LHCN-M2 (cell line): ENCODE measurements at places on chromosomes 1 and 21. TPM values are rescaled to one million over a fixed set of nuclear protein-coding genes. Genes with fewer than 3 reads are reported as not detected.

ABCA4 gene
- total RNA-seq, result under 0.01 and 0.06 TPM in 2 replicates

OSCP1 gene
- 4.5 and 7.1 TPM in 2 replicates for total RNA-seq

ADGRL2 gene
- 0.57 and 1.2 TPM in 2 replicates for total RNA-seq

SPRR1B gene
- total RNA-seq, result not detected in 2 replicates

ITLN1 gene
- total RNA-seq, result not detected in 2 replicates

UMODL1 gene
- not detected in 2 replicates for total RNA-seq

TMEM82 gene
- total RNA-seq, result 0.11 TPM in 1 of 2 replicates, not detected in the other

PDPN gene
- 0.86 TPM in 1 of 2 replicates, not detected in the other for total RNA-seq

VHLL gene
- not detected in 2 replicates for total RNA-seq

CITED4 gene
- 1.8 and 2.1 TPM in 2 replicates for total RNA-seq

WNT2B gene
- total RNA-seq, result 0.23 and 0.38 TPM in 2 replicates

COL24A1 gene
- total RNA-seq, result 0.26 and 0.34 TPM in 2 replicates

RAB3B gene
- 12.2 and 12.4 TPM in 2 replicates for total RNA-seq

ADAM30 gene
- total RNA-seq, result not detected in 2 replicates

FAM163A gene
- total RNA-seq, result not detected in 2 replicates

FCMR gene
- not detected in 2 replicates for total RNA-seq

FAM78B gene
- 0.13 and 0.23 TPM in 2 replicates for total RNA-seq

BCAR3 gene
- 112 TPM in 2 replicates for total RNA-seq

HES3 gene
- total RNA-seq, result not detected in 2 replicates

PODN gene
- not detected in 2 replicates for total RNA-seq

ATP1A2 gene
- total RNA-seq, result 1.3 and 1.4 TPM in 2 replicates

MPL gene
- total RNA-seq, result not detected in 2 replicates

TMPRSS3 gene
- total RNA-seq, result not detected in 2 replicates

SYTL1 gene
- total RNA-seq, result 0.63 TPM in 1 of 2 replicates, not detected in the other

KCNQ4 gene
- total RNA-seq, result 0.06 and 0.63 TPM in 2 replicates

SPRR1A gene
- total RNA-seq, result not detected in 2 replicates

PLEKHN1 gene
- 0.19 and 0.40 TPM in 2 replicates for total RNA-seq

SLC25A44 gene
- total RNA-seq, result 11.2 and 15.6 TPM in 2 replicates

S100A7 gene
- total RNA-seq, result not detected in 2 replicates

ZSCAN20 gene
- total RNA-seq, result 8.0 and 9.0 TPM in 2 replicates

RGS8 gene
- total RNA-seq, result not detected in 2 replicates

COL9A2 gene
- total RNA-seq, result not detected in 2 replicates

FAM110D gene
- total RNA-seq, result not detected in 2 replicates

RUNX3 gene
- total RNA-seq, result not detected in 2 replicates

TNFRSF1B gene
- 1.3 and 1.9 TPM in 2 replicates for total RNA-seq

DSCAM gene
- total RNA-seq, result not detected in 2 replicates

RIT1 gene
- total RNA-seq, result 23.1 and 32.9 TPM in 2 replicates

TDRD5 gene
- total RNA-seq, result not detected in 2 replicates

TENT5C gene
- under 0.01 TPM in 1 of 2 replicates, not detected in the other for total RNA-seq

ATAD3C gene
- total RNA-seq, result not detected in 2 replicates

CD55 gene
- total RNA-seq, result 22.9 and 23.8 TPM in 2 replicates

OPRD1 gene
- total RNA-seq, result 0.23 and 0.32 TPM in 2 replicates

BRDT gene
- not detected in 2 replicates for total RNA-seq

SH2D5 gene
- total RNA-seq, result 0.71 and 0.98 TPM in 2 replicates

PGLYRP4 gene
- total RNA-seq, result not detected in 2 replicates

DENND2C gene
- 4.1 and 4.6 TPM in 2 replicates for total RNA-seq

HSD3B1 gene
- not detected in 2 replicates for total RNA-seq

CAMTA1 gene
- total RNA-seq, result 69.0 and 97.2 TPM in 2 replicates

IFNAR1 gene
- total RNA-seq, result 13.4 and 20.3 TPM in 2 replicates

C8A gene
- total RNA-seq, result not detected in 2 replicates

MR1 gene
- 16.5 and 16.9 TPM in 2 replicates for total RNA-seq

OR6N1 gene
- total RNA-seq, result not detected in 2 replicates

OR2T35 gene
- total RNA-seq, result not detected in 2 replicates

CNST gene
- total RNA-seq, result 15.3 and 16.4 TPM in 2 replicates

NUP210L gene
- total RNA-seq, result not detected in 2 replicates
